ENCODE measurements at places on chromosomes 1 and 21. TPM values are rescaled to one million over a fixed set of nuclear protein-coding genes. Genes with fewer than 3 reads are reported as not detected.

PPIE gene
- 43.4 TPM for total RNA-seq

LCE1E gene
- total RNA-seq = not detected

FYB2 gene
- total RNA-seq = not detected

ASTN1 gene
- total RNA-seq = not detected

TEDDM1 gene
- total RNA-seq = not detected

MFAP2 gene
- total RNA-seq = 40.3 TPM

PRELP gene
- total RNA-seq = not detected

CD2 gene
- not detected for total RNA-seq

IL12RB2 gene
- total RNA-seq = 0.19 TPM

PPOX gene
- 15.4 TPM for total RNA-seq

FAM72D gene
- 1.5 TPM for total RNA-seq

DIRAS3 gene
- 3.2 TPM for total RNA-seq

HES3 gene
- not detected for total RNA-seq

CTTNBP2NL gene
- total RNA-seq = 15.5 TPM

CYP2J2 gene
- 0.16 TPM for total RNA-seq

FCRL4 gene
- not detected for total RNA-seq

AMPD1 gene
- not detected for total RNA-seq

TIE1 gene
- 1,208 TPM for total RNA-seq

UBQLN4 gene
- 10.5 TPM for total RNA-seq

FCRLA gene
- total RNA-seq = 0.06 TPM

MUTYH gene
- total RNA-seq = 10.7 TPM

ZNF648 gene
- total RNA-seq = not detected

LAMC1 gene
- total RNA-seq = 412 TPM

C1orf94 gene
- not detected for total RNA-seq

UQCRH gene
- 395 TPM for total RNA-seq

ZBTB8A gene
- total RNA-seq = 4.7 TPM

SLC2A5 gene
- not detected for total RNA-seq

TMPRSS3 gene
- total RNA-seq = not detected

TARS2 gene
- total RNA-seq = 7.4 TPM

BNIPL gene
- total RNA-seq = 0.57 TPM

ADGRL2 gene
- total RNA-seq = 75.9 TPM

CCDC30 gene
- total RNA-seq = 1.1 TPM

MYOM3 gene
- total RNA-seq = under 0.01 TPM

NUDT4B gene
- 36.6 TPM for total RNA-seq

TEX38 gene
- total RNA-seq = not detected

C2CD2 gene
- total RNA-seq = 30.6 TPM

UBXN11 gene
- 2.3 TPM for total RNA-seq

UBXN10 gene
- not detected for total RNA-seq

NBL1 gene
- 178 TPM for total RNA-seq

ANKRD34A gene
- 0.13 TPM for total RNA-seq

SYTL1 gene
- total RNA-seq = not detected

SLC44A3 gene
- 2.1 TPM for total RNA-seq

TNNT2 gene
- not detected for total RNA-seq

TRNP1 gene
- total RNA-seq = 5.2 TPM

IPO13 gene
- total RNA-seq = 14.7 TPM

FAM163A gene
- total RNA-seq = not detected

GSTM5 gene
- not detected for total RNA-seq

ACTL8 gene
- total RNA-seq = not detected

BTBD8 gene
- total RNA-seq = 1.9 TPM

FOXD3 gene
- not detected for total RNA-seq

SIM2 gene
- total RNA-seq = not detected

MXRA8 gene
- total RNA-seq = 0.38 TPM

S100A3 gene
- 0.50 TPM for total RNA-seq

ATP5PO gene
- total RNA-seq = 126 TPM

C4BPA gene
- not detected for total RNA-seq

Measured in bladder microvascular endothelial cell (primary cell).